ENCODE measurements at places on chromosomes 1 and 21.
A peak's percentile ranks its signal among the peaks of the same experiment; 100 is the strongest.

- no peak for DNase-seq
Observed at GRCh38 chr1:31501505-31501904, 74.8 kb upstream of the TINAGL1 start.

DNA sequence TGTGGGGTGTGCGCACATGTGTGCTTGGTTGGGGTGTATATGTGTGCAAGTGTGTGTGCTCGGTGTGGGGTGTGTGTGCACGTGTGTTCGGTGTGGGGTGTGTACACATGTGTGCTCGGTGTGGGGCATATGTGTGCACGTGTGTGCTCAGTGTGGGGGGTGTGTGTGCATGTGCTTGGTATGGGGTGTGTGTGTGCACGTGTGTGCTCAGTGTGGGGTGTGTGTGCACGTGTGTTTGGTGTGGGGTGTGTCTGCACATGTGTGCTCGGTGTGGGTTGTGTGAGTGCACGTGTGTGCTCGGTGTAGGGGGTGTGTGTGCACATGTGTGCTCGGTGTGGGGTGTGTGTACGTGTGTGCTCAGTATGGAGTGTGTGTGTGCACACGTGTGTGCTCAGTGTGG, 77.5 kb downstream of the PRDM16 start:
- DNase-seq, result no peak

DNA sequence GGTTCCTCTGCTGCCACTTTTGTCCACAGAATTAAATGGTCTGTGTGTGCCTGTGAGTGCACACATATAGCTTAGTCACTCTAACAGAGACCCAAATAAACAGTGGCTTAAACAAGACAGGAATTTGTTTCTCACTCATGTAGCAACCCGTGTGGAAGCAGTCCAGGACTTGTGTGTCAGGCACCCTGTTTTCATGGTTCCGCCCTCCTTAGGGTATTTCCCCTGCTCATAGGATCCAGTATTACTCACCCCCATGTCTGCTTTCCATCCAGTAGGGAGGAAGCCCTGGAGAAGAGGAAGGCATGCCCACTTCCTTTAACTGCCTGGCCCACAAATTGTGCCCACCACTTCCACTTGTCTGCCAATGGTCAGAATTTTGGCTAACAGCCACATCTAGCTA, 41.3 kb upstream of the TACSTD2 start:
- DNase-seq, result no peak

- no peak for DNase-seq
Observed at GRCh38 chr1:93516164-93516563, 68.2 kb downstream of the FNBP1L start.

DNA sequence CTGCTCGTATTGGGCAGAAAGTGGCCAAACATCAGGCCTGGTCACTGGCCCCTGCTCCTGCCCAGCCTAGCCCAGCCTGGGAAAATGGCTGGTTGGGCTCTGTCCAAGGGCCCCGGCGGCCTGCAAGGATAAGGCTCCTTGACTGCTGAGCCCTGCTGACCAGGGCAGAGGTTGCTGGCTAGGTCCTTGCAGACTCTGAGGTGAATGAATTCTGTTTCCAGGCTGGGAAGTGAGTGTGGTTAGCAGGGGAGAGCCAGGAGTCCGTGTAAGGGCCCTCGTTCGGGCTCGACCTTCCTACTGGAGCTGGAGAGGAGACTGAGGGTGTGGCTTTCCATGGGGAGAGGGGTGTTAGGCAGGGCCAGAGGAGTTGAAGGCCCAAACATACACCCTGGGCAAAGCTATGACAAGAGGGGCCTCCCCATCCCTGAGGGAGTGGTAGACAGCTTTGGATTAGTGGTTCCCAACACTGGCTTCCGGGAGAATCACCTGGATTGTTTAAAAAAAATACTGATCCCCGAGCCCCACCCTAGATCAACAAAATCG, 20.6 kb downstream of the CSF1 start:
- DNase-seq, result peak; percentile 86

DNA sequence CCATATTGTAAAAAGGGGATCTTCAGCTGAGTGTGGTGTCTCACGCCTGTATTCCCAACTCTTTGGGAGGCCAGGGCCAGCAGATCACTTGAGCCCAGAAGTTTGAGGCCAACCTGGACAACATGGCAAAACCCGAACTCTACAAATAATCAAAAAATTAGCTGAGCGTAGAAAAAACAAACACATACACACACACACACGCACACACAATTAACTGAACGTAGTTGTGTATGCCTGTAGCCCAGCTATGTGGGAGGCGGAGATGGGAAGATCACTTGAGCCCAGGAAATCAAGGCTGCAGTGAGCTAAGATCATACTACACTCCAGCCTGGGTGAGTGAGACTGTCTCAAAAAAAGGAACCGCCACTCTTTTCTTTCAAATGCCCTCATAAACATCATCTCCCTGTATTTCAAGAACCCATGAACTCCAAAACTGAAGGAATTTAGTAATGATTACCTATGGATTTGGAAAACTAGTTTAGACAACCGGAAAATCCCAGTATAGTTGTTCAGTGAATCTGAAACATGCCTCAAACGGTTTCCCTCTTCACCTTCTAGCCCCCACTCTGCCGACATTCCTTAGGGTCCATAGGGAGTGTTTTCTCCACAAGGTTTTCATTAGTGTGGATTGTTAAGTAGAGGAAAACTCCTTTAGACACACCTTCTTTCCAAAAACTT, 4.5 kb downstream of the TXNIP start:
- DNase-seq, result no peak

GRCh38 chr1:48853006-48853405, 76.3 kb upstream of the BEND5 start:
- DNase-seq, result no peak

DNA sequence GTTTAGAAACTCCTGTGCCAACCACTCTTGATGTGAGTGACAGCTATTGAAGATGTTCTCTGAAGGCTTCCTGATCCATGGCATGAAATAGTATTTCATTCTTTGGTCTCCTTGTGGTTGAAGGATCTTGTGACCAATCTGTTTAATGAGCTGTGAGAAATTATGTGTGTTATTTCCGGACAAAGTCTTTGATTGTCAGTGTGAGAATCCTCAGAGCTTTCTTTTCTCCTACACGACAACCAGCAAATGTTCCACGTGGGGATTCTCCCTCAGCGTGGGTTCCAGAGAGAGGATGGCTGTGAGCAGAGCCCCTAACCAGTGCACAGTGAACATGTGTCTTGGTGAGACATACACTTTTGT, 45.0 kb upstream of the HOOK1 start:
- DNase-seq, result peak; percentile 38

DNA sequence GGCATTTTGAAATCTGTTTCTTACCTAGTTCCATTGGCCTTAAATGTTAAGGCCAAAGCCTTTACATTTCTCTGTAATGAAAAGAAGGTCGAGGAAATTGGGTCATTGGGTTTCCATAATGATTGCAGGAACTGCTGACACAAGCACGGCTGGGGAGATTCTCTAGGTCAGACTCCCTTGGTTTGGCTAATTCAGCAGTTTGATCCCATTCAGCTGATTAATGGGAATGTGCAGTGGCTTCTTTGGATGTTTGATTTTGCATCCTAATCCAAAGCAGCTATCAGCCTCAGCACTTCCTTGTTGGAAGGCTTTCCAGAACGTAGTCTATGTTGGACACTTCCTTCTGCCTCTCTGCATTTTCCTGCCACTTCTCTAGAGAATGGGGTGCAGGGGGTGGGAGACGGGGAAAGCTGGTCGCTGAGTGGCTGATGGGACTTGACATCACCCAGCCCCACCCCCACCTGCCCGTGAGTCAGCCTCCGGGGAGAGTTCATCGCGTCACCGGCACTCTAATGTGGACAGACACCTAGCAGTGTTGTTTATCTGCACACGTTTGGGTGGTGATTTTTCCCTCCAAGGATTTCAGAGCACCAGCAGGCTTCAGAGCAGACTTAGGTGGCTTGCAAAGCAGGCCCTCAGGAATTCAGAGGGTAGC, 5.4 kb downstream of the PSEN2 start:
- no peak for DNase-seq

DNA sequence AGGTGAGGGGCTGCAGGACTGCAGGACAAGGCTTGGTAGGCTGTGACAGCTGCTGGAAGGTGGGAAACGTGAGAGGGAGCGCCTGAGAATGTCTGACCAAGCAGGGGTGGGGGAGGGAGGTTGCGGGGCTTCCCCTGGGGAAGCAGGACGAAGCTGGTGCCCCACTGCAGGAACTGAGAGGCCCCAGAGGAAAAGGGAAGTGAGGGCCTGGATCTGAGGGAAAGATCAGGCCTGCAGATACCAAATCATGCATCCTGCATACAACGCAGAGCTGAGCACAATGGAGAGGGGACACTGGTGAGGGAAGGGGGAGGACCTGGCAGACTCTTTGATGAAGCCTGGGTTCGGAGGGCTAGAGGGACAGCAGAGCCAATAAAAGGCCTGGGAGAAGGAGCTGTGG, 65.7 kb upstream of the BACE2 start:
- DNase-seq, result no peak

DNA sequence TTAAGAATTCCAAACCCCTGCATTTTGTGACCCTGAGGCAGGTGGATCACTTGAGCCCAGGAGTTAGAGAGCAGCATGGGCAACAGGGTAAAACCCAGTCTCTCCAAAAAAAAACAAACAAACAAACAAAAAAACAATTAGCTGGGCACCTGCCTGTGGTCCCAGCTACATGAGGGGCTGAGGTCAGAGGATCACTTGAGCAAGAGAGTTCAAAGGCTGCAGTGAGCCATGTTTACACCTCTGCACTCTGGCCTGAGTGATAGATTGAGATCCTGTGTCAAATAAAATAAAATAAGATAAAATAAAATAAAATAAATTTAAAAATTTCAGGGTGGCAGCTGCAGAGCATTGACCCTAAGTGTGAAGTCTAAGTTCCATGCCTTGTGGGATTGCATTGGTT, 16.7 kb upstream of the PTGFR start:
- no peak for DNase-seq

GRCh38 chr1:45097944-45098343, 85.9 kb downstream of the UROD start:
- DNase-seq, result no peak

GRCh38 chr1:58392083-58392482, 154.4 kb downstream of the OMA1 start:
- no peak for DNase-seq

- DNase-seq, result no peak
Observed at GRCh38 chr1:219072329-219072728, 101.3 kb upstream of the LYPLAL1 start.

DNA sequence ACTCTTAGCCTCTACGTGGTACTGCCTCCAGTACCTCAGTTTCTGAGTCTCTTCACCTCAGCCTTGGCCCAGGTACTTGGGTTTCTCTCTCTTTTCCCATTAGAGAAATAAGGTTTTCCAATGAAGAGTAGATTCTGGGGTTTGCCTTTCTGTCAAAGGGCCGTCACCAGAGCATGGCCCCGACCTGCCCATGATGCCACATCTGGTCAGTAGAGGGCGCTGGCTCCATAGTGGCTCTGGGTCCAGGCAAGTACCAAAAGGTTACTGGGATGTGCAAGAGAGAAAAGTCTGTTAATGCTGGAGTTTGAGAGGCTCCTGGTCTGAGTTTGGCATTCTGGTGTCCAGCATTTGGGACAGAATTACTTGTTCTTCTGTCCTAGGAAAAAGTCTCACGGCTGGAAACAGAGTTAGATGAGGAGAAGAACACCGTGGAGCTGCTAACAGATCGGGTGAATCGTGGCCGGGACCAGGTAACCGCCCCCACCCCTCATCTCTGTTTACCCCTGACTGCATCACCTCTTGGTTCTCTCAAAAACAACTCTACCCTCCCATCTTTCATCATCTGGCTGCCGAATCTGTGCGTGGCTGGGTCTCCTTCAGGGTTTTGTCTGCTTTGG, 5.3 kb upstream of the TUFT1 start:
- DNase-seq, result peak; percentile 58

DNA sequence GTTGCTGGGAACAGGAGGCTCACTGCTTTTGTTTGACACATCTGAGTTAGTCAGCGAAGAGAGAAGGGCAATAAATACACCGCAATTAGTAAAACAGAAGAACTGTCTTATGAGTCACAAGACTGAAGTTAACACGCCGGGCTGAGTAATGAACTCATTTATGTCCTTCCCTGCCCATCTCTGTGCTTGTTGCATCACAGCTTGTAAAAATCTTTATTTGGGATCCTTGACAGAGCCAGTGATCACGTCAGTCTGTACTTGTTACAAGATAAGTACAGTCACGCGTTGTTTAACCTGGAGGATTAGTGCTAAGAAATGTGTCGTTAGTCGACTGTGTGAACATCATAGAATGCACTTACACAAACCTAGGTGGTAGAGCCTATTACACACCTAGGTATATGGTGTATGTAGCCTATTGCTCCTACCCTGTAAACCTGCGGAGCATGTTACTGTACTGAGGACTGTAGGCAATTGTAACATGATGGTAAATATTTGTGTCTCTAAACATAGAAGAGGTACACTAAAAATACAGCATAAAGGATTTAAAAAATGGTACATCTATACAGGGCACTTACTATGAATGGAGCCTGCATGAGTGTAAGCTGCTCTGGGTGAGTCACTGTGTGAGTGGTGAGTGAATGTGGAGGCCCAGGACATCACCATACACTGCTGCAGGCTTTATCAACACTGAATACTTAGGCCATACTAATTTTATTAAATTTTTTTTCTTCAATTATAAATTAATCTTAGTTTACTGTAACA, 272.2 kb downstream of the TNR start:
- no peak for DNase-seq

- no peak for DNase-seq
Observed at GRCh38 chr1:76620371-76620770, 246.9 kb upstream of the ST6GALNAC5 start.

DNA sequence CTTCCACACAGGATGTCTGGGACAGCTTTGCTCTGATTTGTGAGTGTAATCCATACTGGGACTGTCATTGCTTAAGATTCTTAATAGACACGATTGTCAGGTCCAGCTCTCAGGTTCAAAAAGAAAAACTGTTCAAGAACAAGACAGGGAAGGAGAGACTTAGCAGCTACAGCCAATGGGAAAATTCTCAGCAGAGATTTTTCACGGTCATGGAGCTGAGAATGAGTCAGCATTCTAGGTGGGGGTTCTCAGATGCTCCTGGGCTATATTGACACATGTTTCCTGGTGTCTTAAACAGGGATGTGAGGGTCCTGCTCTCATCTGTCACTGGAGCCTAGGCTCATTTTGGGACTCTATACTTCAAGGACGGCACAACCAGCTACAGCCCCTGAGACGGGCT, 318.3 kb downstream of the RRAGC start:
- DNase-seq, result no peak

DNA sequence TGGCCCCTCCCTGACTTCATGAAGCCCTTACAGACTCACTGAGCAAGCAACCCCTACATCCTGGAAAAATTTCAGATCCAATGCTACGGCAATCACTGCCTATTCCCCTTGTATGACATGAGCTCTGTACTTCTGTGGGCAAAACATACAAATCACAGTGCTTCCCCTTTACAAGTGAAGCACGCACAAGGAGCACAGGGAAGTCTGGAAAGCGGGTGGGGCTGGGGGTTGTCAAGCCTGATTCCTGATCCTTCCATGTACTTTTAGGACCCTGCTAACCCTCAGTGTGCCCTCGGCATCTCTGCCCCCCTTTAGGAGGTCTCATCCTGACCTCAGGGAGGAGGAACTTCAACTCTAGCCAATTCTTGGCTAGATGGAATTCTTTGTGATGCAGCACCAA, 405.7 kb upstream of the POU3F1 start:
- DNase-seq, result no peak

Data from NCI-H146 (cell line).